Dorsolateral prefrontal cortex (tissue), 122 donors: ENCODE measurements at places on chromosomes 7 and 10.

GRCh38 chr10:80382989-80383388 is 25.4 kb upstream of the PRXL2A start:
- DNase-seq = no peak

DNA sequence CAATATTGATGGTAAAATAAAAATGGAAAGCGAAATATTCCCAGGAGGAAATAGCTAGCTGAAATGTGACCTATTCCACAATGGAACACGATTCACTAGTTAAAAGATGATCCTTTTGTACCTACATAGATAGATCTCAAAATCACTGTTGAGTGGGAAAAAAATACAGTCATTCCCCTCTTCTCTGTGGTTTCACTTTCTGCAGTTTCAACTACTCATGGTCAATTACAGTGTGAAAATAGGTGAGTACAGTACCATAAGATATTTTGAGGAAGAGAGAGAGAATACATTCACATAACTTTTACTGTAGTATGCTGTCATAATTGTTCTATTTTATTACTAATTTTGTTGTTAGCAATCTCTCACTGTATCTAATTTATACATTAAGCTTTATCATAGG is 56.0 kb upstream of the COL13A1 start:
- no peak for DNase-seq

- no peak for DNase-seq
These were observed 26.3 kb upstream of the PWWP2B start for GRCh38 chr10:132370426-132371340.

DNA sequence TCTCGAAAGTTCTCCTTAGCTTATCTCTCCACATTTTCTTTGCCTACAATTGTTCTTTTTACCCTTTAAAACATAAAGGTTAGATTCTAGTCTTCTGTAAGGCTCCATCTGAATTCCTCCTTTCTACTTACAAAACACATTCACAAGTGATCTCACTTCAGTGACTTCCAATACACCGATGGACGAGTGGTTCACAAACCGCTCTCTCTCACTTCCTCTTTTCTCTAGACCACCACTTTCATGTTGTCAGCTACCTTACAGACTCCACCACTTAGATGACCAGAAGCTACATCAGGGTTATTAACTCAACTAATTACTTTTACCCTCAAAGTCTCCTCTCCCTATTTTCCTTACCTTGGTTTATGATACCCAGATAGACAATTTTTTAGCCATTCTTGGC is 11.8 kb downstream of the MET start:
- DNase-seq = no peak

- no peak for DNase-seq
These were observed 68.5 kb downstream of the CTBP2 start for GRCh38 chr10:125091891-125092290.
